ENCODE measurements at places on chromosomes 11 and 22. TPM values are rescaled to one million over a fixed set of nuclear protein-coding genes. Genes with fewer than 3 reads are reported as not detected.

DNA sequence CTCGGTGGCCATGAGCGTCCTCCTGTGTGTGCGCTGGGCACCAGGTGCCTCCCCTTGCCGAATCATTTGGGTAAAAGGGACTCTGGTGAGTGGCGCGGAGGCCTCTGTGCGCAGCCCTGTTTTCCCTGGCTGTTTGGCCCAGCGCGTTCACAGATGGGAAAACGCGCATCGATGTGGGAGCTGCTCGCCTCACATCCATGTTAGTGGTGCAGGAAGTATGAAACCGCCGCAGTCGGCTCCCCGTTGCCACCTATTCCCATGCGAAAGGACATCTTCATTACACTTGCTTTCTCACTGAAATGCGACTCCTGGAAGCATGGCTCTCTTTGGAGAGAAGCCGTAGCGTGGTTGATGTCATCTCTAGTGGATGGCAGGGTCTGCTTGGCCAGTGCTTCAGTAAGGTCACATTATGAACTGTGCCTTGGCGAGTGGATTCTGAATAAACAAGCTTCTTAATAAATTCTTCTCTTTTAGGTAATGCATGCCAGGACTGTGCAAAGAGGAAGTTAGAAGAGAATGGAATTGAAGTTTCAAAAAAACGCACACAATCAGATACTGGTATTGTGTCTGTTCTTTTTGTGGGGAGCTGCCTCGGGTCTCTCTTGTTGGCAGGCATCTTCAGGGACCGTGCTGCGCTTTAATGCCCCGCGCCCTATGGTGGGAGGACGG, 26.3 kb downstream of the FAM118A start:
- no peak for DNase-seq

DNA sequence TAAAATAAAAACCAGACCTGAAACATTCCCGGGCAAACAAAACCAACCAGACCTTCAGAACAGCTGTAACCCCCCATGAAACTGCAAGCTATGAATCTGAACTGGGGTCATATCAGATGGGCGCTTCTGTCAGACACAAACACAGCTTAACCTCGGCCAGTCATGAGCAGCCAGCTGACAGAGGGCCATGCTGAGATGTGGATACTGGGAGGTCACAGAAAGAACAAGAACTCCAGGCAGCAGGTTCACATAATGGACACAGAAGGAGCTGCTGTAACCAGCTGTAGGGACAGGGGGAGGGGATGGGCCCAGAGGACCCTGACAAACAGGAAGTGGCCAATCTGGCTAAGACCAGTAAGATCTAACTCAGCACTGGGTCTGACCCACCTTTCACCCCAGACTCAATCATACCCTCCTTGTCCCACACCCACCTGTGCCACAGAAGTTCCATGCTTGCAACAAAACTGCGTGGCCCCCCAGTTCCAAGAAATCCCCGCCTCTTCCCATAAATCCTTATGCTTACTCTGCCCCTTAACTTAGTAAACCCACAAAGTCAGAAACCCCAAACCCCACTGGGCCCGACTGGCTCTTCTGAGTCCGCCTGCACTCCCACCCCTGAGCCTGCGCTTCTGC, 4.0 kb downstream of the APOL4 start:
- DNase-seq: peak; percentile 65

The BIK gene
- 0.86 TPM for total RNA-seq

- no peak for DNase-seq
Measured at GRCh38 chr11:15108592-15109130, 6.1 kb upstream of the INSC start.

- no peak for DNase-seq
Measured at GRCh38 chr11:28245131-28245530, 136.9 kb downstream of the METTL15 start.

DNA sequence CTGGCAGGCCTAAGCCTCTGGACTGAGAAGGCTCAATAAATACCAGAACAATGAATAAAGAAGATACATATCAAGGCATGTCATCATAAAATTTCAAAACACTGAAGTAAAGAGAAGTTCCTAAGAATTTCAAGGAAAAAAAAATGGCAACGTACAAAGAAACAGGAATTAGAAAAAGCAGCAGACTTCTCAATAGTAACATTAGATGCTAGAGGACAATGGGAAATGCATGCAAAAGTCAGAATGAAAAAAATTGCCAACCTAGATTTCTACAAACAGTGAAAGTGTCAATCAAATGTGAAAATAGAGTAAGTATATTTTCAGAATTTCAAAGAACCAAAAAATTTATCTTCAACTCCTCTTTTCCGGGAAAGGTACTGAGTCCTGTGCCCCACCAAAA, 125.0 kb downstream of the KCNC1 start:
- no peak for DNase-seq

The FADS1 gene
- 190 TPM for total RNA-seq

- DNase-seq: no peak
Measured at GRCh38 chr11:67268081-67268961, 2.0 kb downstream of the GRK2 start.

Data from fibroblast of villous mesenchyme (primary cell).